Endothelial cell (in vitro differentiated cells): ENCODE measurements at places on chromosomes 7 and 10. TPM values are rescaled to one million over a fixed set of nuclear protein-coding genes. Genes with fewer than 3 reads are reported as not detected.

Gene CYP3A7
- total RNA-seq = 0.18 TPM

Gene ZNF722
- total RNA-seq = not detected

Gene CYP3A4
- total RNA-seq = not detected

Gene DNAH11
- total RNA-seq = 0.18 TPM

Gene GJC3
- total RNA-seq = 1.8 TPM

Gene IFIT1
- 2.0 TPM for total RNA-seq

Gene RPEL1
- not detected for total RNA-seq

Gene CTAGE8
- 0.80 TPM for total RNA-seq

Gene ANKRD2
- total RNA-seq = 0.33 TPM

Gene LMTK2
- total RNA-seq = 32.5 TPM

Gene MMP21
- total RNA-seq = not detected

Gene FAM25C
- not detected for total RNA-seq

Gene ADAM8
- 1.5 TPM for total RNA-seq

Gene ANKRD1
- 0.82 TPM for total RNA-seq
